Right atrium auricular region (tissue), 2 donors: ENCODE measurements at places on chromosomes 1 and 21. TPM values are rescaled to one million over a fixed set of nuclear protein-coding genes. Genes with fewer than 3 reads are reported as not detected.

KCNN3 gene
- total RNA-seq: 4.4 TPM

PADI2 gene
- 0.52 TPM for total RNA-seq

GRCh38 chr1:59360170-59360569, 63.3 kb downstream of the FGGY start:
- no peak for DNase-seq

GRCh38 chr1:79380078-79380477, 373.5 kb upstream of the ADGRL4 start:
- no peak for DNase-seq

DNA sequence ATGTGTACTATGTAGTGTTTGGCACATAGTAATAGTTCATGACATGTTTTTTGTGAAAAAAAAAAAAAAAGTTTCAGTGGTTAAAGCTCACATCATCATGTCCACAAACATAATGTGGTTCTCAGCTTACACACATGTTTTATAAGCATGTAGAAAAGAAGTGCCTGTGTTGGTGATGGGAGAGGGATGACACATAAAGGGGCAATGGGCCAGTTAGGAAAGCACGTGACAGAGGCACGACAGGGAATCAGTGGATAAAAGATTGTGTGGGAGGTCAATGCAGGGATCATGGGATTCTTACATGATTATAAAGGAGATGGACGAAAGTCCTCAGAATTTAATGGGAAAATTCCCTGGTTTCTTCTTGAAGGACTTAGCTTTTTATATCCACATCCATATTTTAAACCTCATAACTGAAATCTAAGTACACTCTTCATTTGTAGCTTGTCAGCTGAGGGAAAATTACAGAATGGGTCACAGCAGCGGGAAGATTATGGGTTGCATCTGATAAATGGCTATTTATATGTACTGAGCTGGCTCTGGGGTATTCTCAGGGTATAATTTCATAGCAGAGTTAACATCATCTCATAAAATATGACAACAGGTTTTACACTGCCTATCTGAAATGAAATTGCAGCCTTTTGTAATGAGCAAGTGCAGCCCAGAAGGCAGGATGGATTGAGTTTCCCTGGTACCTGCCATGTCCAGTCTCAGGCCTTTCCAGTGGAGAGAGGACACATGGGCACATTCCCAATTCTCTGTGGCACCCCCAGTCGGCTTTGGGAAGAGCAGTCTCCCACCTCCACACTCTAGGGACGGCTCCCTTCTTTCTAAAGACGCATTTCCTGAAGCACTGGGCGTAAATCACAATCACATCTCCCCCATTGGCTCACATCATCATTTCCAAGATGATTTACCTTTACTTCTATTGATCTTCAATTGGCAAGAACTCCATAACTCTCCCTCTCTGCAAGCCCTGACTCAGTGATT, 42.3 kb upstream of the NHLH2 start:
- DNase-seq: no peak

DNA sequence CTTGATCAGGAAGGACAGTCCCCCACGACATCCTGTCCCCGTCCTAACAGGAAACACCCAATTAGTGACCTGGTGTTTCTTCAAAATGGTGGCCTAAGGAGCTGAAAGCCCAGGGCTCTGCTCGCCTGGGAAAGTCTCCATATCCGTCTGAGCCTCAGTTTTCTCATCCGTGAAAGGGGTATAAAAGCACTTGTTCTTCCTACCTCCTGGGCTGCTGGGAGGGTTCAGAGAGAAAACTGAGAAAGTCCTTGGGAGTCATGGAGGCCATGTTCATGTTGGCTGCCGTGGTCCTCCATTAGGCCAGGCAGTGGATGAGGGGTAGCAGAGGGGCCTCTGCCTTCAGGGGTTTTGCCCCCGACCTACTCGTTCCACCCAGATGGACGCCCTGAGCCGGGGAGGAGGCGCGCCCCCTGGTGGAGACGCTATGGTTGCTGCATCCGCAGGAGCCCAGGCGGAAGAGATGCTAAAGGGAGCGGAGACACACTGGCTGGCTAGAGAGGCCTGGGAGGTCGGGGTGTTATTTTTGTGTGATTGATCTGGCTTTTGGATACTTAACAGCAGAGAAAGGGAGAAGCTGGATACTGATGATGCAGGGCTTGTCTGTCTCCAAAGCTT, 113.5 kb downstream of the PRDM2 start:
- no peak for DNase-seq

DNA sequence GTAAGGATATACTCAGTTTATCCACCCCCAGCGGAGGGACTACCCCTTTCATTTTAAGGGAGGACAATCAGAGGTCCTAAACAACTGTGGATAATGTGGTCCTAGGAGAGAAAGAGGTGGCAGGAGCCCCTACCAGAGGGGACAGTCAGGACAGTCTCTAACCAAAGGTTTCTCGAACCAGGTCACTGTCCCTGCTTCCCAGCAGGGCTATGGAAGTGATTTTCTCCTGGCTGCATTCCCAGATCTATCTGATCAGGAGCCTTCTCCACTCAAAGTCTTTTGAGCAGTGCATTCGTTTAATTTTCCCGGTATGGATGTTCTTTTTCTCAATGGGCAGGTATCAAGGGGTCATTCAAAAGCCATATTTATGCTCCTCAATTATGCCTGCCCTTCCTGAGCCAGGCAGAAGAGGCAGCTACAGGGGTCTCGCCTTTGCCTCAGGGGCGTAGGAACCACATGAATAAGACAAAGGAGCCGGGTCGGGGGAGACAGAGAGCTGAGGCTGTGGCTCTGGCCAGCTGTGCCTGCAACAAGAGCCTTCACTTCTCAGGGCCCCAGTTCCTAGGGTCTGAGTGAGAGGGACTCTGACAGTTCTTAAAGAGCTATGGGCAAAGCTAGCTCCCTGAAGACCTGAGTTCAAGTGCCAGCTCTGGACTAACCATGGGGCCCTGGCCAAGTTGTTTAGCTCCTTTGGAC, 62.5 kb upstream of the DMRTB1 start:
- DNase-seq: no peak

DNA sequence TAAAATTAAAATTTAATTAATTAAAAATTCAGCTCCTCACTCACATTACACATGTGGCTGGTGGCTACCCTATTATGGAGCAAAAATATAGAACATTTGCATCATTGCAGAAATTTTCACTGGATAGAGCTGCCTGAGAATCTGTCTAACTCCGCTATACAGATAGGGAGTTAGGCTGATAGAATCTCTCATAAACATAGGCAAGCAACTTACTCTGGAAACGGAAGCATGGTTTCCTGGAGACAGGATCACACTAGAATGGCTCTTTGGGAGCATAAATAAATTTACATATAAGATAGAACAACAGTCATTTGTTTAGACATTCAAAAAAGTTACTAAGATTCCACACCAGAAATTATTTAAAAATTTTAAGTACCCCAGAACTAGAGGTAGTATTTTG, 12.2 kb upstream of the LAMC2 start:
- no peak for DNase-seq

GRCh38 chr1:106080608-106081325, 975.7 kb upstream of the PRMT6 start:
- no peak for DNase-seq

DNA sequence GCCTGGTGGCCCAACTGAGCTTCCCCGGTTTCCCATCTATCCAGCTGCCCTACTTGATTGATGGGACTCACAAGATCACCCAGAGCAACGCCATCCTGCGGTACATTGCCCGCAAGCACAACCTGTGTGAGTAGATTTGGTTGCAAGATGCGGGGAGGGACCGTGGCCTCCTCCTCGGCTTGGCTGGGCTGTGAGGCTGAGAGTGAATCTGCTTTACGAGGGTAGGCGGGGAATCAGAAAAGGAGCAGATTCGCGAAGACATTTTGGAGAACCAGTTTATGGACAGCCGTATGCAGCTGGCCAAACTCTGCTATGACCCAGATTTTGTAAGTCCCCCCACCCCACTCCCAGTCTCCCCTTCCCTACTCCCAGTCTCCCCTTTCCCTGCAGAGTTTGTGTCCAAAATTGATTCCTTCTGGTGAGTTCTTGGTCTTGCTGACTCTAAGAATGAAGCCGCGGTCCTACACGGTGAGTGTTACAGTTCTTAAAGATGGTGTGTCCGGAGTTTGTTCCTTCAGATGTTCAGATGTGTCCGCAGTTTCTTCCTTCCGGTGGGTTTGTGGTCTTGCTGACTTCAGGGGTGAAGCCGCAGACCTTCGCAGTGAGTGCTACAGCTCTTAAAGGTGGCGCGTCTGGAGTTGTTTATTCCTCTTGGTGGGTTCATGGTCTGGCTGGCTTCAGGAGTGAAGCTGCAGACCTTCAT, 1.5 kb downstream of the GSTM2 start:
- DNase-seq: no peak

DNA sequence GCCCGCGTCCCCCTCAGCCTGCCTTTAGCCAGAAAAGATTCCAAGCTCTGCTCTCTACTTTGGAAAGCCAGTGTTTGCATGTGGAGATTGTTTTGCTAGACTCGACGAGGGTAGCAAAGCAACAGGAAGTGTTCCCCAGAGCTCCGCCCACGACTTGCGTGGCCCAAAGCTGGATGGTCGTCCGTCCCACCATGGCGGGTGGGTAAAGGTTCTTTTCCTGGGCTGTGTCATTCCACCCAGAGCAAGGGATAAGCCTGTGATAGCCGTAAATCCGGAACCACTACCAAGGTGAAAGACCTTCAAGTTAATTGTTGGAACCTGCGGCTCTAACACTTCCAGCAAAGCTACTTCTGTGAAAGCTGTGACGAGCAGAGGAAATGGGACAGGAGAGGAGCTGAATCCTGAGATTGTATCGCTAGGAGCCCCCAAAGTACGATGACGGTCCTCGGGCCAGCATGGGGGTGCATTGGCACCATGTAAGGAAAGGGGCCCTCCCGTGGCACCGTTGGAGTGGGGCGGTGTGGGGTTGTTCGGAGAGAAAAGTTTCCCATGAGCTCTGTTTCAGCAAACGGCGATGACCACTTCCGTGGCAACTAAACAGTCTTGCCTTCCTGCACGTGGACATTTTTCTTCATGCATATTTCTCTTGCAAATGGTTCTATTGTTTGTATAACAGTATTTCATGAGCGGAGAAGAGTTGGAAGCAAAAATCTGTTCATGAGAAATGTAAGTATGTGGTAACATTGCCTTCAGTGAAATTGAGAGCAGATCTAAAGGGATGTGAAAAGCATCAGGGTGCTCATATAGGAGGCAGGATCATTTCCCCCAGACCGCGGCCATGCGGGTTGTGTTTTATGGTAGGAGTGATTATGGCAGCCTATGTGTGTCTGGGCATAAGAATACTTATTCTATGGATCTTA, 8.4 kb downstream of the MX2 start:
- DNase-seq: no peak

OR14K1 gene
- not detected for total RNA-seq

- DNase-seq: peak; percentile 66
Observed at GRCh38 chr1:157193702-157194391, 55.7 kb upstream of the ETV3 start.

JAM2 gene
- total RNA-seq: 12.3 TPM

DNA sequence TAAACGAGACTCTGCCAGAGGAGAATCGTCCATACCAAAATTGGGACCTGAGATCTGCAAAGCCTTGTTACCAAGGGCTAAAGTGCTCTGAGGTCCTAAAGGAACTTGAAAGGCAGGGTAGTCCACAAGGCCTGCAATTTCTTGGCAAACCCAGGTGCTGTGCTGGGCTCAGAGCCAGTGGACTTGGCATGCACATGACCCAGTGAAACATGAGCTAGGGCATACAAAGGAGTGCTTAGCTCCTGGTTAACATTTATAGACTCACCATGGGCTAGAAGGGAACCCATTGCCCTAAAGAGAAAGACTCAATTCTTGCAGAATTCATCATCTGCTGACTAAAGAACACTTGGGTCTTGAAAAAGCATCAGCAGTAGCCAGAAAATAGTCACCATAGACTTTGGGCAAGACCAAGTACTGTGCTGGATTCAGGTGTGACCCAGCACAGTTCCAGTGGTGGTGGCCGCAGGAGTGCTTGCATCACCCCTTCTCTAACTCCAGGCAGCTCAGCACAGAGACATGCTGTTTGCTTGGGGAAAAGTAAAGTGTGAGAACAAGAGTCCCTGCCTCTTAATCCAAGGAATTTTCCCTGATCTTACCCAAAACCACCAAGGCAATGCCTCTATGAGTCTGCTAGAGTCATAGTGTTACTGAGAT, 1069.4 kb upstream of the ADGRL2 start:
- DNase-seq: no peak

- DNase-seq: no peak
Observed at GRCh38 chr21:45276596-45276995, 11.1 kb downstream of the POFUT2 start.

KCNC4 gene
- 4.2 TPM for total RNA-seq

CYYR1 gene
- 36.7 TPM for total RNA-seq

- no peak for DNase-seq
Observed at GRCh38 chr21:37383086-37383485, 16.5 kb downstream of the DYRK1A start.

DNA sequence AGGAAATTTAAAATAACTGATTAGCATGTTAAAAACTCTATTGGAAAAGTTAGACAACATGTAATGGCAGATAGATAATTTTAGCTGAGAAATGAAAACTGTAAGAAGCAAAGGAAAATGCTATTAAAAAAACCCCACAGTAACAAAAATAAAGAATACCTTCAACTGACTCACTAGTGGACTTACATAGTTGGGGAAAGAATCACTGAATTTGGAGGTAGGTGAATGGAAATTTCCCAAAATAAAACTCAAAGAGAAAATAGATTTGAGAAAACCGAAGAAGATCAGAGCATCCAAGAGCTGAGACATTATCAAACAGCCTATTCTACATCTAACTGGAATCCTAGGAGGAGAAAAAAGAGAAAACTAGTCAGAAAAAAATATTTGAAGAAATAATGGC, 34.7 kb downstream of the PDE4B start:
- DNase-seq: no peak

DNA sequence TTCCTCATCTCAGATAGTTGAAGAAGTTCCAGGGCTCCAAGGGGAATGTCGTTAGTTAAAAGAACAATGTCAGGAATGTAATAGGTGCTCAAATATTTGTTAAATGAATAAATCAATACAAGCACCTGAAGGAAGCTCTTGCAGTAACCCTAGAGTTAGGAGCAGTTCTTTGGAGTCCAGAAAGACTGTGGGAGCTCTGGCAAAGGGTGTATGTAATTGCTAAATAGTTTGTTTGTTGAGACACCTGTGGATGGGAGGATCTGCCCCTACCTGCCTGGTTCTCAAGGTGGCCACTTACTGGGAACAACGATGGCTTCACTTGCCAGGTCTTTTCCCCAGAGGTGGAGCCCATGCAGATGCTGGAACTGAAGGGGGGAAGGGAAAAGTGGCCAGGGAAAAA, 27.5 kb upstream of the JUN start:
- no peak for DNase-seq

E2F2 gene
- 0.20 TPM for total RNA-seq

DNA sequence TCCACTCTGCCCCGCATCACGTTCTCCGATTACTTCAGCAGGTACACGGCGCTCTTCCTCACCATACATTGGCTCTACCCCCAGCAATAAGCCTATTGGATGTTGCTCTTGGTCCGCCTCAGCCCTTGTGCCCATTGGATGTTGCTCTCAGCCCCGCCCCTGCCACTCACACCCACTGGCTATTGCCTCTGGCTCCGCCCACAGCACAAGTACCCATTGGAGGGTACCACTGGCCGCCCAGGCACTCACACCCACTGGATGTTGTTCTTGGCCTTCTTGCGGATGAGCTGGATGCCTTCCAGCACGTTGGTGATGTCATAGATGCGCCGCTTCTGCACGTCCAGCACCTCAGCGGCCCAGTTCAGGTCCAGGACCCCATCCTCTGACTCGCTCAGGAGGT, 9.4 kb downstream of the E2F2 start:
- DNase-seq: no peak

GRCh38 chr1:225479996-225480720, 52.3 kb upstream of the LBR start:
- peak; percentile 46 for DNase-seq

- DNase-seq: no peak
Observed at GRCh38 chr1:150976401-150976821, 1.8 kb upstream of the CERS2 start.

S100A6 gene
- 324 TPM for total RNA-seq

- DNase-seq: no peak
Observed at GRCh38 chr1:165222580-165222979, 133.9 kb downstream of the LMX1A start.
